ENCODE measurements at places on chromosomes 11 and 22. TPM values are rescaled to one million over a fixed set of nuclear protein-coding genes. Genes with fewer than 3 reads are reported as not detected.
A peak's percentile ranks its signal among the peaks of the same experiment; 100 is the strongest.

- DNase-seq: no peak
Measured at GRCh38 chr22:30893434-30894370, 74.9 kb downstream of the MORC2 start.

GRCh38 chr11:35324183-35324886 is 95.0 kb downstream of the SLC1A2 start:
- DNase-seq: no peak

DNA sequence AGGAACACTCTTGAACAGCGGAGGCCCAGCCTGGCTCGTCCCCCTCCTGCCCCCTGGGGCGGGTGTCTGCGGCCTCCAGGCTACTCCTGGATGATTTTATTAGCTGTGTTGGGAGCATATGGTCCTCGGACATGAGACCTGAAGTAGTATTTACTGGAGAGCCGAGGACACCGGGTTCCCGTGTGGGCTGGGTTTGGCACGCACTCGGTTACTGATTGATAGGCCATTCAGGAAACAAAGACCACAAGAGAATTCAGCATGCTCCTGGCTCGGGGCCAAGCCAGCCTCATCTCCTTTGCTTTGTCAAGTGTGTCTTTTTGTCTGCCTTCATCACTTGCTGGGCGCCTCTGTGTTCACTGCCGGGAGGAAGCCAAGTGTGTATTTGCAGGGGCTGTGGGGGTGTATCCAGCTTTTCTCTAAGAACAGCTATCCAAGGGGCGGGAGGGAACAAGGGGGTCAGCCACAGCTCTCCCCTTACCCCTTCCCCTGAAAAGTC is 9.7 kb downstream of the FXYD2 start:
- DNase-seq: peak; percentile 79

- no peak for DNase-seq
Measured at GRCh38 chr11:17794981-17795380, 60.4 kb downstream of the KCNC1 start.

- DNase-seq: no peak
Measured at GRCh38 chr22:47444746-47445065, 682.3 kb downstream of the TBC1D22A start.

DNA sequence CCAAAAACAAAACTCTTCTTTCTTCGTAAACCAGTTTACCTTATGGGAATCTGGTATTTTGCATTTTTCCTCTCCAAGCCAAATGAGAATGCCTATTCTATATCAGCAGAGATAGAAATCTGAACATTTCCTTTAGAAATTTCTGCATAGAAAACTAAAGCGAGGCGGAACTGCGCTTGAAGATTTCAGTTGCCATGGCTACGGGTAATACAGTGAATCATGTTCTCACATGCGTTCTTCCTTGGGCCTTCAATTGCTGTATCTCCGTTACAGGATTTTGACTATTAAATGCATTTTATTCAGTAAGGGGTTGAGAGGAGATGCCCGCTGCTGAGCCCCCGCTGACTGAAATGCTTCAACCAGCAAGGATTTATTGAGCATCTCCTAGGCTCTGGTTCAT is 108.2 kb upstream of the CRYBB3 start:
- DNase-seq: no peak

DNA sequence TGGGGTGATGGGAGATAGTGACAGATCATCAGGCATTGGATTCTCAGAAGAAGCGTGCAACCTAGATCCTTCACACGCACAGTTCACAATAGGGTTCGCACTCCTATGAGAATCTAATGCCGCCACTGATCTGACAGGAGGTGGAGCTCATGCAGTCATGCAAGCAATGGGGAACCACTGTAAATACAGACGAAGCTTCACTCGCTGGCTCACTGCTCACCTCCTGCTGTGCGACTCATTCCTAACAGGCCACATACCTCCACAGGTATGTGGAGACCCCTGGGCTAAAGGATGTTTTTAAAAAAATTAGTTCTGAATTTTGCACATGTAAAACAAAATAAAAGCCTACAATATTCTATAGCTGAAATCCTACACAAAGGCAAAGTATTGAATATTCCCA is 20.5 kb upstream of the TEAD1 start:
- no peak for DNase-seq

GRCh38 chr11:116563028-116563711 is 209.6 kb downstream of the BUD13 start:
- DNase-seq: peak; percentile 18

DNA sequence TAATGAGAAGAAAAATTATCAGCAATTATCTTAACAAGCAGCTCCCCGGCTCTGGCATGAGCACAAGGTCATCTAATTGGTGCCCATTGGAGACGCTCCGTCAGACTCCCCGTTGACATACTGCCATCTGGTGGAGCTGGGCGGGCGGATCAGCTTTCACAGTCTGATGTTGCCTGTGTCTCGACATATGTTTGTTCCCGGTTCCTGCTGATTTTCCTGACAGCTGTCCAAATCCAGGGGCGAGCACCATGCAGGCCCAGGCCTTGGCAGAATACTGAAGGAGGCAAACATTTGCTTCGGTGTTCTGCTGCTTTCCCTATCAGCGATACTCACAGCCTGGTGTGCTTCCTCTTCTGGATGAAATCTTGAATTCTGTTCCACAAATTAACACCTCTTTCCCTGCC is 43.8 kb upstream of the BARX2 start:
- peak; percentile 82 for DNase-seq

DNA sequence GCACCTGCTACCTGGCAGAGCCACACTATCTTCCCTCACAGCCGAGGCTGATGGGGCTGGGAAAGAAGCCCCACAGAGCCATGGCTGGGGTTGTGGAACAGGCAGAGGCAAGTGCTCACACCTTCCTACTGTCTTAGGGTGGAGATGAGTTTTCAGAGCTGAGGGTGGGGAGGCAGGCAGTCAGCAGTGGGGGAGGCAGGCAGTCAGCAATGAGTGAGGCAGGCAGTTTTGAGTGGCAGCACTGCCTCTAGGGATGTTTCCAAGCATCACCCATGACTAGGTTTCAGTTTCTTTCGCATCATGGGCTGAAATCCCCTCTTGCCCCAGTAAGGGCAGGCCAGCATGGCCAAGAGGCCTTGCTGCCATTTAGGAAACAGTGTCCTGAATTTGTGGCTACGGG is 41.6 kb upstream of the NTM start:
- no peak for DNase-seq

Gene THY1
- not detected for total RNA-seq

Gene SMC1B
- not detected for total RNA-seq

Gene DMC1
- 4.4 TPM for total RNA-seq

Gene JRKL
- total RNA-seq: 11.6 TPM

Gene TNNT3
- total RNA-seq: not detected
